WTC11 (cell line): ENCODE measurements at places on chromosomes 11 and 22. TPM values are rescaled to one million over a fixed set of nuclear protein-coding genes. Genes with fewer than 3 reads are reported as not detected.

GRCh38 chr11:15536438-15536837 lies 421.7 kb downstream of the INSC start:
- no peak for DNase-seq

DNA sequence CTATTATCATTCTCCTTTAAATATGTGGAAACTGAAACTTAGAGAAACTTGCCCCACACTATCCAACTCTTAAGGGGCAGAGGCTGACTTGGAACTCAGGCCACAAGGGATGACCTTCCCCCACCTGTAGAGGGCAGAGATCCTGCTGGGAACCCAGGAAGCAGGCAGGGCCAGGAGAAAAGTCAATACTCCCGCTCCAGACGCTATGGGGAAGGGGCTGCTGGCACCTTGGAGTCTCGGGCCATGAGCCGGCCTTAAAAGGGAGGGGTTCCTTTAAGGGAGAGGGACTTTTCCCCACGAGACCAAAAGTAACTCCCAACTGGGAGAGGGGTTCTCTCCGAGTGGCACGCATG lies 620 bp upstream of the ANO5 start:
- DNase-seq, result peak; percentile 63

The MB gene
- 0.50 to 1.0 TPM (median 0.60 TPM) in 3 replicates for total RNA-seq

DNA sequence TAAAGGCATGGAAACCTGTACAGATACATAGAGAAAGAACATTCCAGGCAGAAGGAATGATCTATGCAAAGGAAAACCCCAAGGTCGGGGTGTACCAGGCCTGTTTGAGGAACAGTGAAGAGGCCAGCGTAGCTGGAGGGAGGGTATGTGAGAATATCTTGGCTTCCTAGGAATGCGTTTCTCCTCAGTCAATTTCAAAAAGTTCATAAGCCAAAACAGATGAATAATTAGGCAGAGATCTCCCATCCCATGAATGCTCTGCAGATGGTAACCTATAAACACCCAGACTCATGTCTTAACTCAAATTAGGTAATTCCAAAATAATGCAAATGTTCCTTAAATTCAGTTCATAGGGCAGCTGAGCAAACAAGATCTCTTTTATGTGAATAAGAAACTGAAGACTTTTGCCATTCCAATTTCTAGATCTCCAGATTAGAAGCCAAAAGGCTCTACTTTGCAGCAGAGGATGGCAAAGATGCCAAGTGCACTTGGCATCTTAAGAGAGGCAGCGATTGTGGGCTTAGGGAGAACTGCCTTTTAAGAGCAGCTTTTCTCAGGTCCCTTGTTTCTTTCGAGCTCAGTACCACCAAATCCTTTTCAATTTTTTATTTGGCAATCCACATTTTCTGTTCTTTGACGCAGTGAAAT lies 13.2 kb downstream of the FAM118B start:
- no peak for DNase-seq

- DNase-seq, result no peak
Measured at GRCh38 chr11:1099519-1100355, 25.1 kb downstream of the MUC2 start.

GRCh38 chr11:74084796-74085541 lies 76.1 kb upstream of the UCP3 start:
- no peak for DNase-seq

The TOM1 gene
- total RNA-seq, result 23.5 to 25.7 TPM (median 25.4 TPM) in 3 replicates

DNA sequence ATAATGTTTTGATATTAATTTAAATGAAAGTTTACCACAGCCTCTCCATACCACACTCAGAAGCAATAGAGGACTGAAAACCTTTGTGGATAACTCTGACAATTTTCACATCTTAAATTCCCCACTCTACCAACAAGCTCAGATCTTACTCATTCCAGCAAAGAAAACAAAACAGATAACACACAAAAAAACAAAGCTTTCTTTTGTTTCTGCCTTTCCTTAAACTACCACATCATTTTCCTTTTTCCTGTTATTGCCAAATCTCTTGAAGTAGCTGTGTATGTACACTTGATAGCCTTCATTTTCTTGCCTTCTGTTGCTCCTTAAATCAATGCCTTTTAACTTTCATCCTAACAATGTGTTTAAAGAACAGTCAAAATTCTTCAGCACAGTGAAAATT lies 484.9 kb downstream of the NTM start:
- no peak for DNase-seq

The ANO9 gene
- total RNA-seq, result 13.2 to 17.6 TPM (median 16.6 TPM) in 3 replicates

DNA sequence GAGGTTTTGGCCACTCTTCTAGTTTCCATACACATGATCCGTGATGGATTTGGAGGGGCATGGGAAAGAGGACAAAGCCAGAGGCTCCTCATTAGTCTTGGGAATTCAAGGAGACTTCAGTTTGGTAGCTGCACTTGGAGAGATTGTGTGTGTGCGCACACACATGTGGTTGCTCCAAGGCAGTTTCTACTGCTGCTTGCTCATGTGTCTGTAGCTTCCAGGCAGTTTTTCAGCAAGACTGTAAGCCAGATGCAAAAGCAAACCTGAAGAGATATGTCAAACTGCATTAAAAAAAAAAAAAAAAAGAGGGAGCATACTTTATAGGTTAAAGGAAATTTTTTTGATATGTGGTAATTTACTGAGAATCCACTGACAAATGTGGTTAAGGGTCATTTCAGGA lies 95.7 kb downstream of the OSBP2 start:
- DNase-seq, result no peak

GRCh38 chr22:31133911-31134310 lies 6.4 kb downstream of the PLA2G3 start:
- no peak for DNase-seq

The LMO2 gene
- total RNA-seq, result 1.0 to 3.4 TPM (median 1.4 TPM) in 3 replicates

The CD3D gene
- 0.33 to 1.3 TPM (median 0.89 TPM) in 3 replicates for total RNA-seq

The PKDREJ gene
- 0.02 to 0.07 TPM in 2 of 3 replicates, not detected in the other for total RNA-seq

The BACE1-AS gene
- total RNA-seq, result 12.2 to 15.7 TPM (median 13.8 TPM) in 3 replicates

DNA sequence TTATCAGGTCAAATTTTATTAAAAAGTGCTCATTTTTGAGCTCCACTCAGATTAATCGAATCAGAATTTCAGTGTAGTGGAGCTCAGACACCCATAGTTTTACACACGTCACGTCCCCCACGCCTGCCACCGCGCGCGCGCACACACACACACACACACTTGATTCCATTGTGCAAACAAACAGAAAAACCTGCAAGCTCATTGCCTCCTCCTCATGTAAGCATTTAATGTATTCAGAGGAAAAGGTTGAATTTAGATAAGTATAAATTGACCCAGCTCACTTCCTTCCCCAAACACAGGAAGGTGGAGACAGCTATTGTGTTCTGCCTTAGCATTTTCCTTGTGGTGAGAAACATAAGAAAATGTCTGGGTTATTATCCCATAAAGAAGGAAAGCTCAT lies 336.7 kb downstream of the LUZP2 start:
- DNase-seq, result no peak
